ENCODE measurements at places on chromosomes 13 and 19.

GRCh38 chr19:21463449-21464105 is 41.8 kb upstream of the ZNF429 start:
- DNase-seq: no peak

DNA sequence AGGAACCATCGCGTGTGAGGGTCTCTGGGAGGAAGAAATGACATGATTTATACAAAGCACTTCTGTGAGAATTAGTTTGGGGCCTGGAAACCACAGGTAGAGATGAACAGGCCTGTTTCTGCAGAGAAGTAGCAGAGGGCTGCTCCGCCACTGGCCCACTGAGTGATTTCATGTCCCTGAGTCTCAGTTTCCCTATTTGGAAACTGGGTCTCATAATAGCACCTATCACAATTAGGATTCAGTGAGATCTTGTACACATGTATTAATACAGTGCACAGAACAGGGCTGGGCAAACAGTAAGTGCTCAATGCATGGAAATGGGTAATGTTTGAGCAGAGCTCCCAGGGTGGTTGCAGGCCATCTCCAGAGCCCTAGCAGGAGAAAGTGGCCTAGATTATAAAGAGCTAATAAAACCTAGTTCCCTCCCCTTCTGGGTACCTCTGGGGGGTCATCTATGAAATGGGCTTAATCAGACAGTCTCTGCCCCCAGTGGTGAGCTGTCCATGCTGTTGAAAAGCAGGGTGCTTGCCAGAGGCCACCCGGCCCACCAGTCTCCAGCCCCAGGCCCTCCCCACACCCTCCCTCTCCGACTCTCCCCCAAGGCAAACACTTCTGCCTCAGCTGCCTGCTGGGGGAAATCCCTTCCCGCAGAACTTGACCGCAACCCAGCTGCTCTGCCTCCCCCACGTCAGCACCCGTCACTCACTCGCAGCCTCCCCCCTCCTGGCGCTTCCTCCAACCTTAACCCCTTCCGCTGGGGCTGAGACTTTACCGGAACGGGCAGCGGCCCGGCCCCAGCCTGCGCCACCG is 4.5 kb downstream of the BCL3 start:
- DNase-seq: peak; percentile 94

DNA sequence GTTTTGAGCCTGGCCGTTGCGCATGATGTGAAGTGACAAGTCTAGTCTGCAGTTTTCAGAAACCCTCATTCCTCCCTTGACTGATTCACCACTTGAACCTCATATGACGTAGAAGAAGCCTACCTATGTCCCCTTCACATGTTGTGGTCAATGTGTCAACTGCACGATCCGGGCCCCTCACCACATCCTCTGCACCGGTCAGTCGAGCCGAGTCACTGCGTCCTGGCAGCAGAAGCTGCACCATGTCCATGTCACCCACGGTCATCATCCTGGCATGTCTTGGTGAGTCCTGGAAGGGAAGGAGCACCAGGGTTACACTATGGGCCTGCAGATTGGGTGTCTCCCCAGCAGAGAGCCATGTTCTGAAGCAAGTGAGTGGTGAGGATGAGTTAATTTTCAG is at the start of gene KIR2DL4:
Gene KIR2DL4, plus strand, starts transcription at position 201 of the 400 bp plus-strand sequence. Its CDS starts 42 bp downstream, at position 243.
- DNase-seq: no peak

GRCh38 chr13:101492251-101492910 is 39.9 kb downstream of the ITGBL1 start:
- DNase-seq: no peak

- DNase-seq: no peak
These were observed 1159.1 kb downstream of the PCDH9 start for GRCh38 chr13:66071029-66071428.

DNA sequence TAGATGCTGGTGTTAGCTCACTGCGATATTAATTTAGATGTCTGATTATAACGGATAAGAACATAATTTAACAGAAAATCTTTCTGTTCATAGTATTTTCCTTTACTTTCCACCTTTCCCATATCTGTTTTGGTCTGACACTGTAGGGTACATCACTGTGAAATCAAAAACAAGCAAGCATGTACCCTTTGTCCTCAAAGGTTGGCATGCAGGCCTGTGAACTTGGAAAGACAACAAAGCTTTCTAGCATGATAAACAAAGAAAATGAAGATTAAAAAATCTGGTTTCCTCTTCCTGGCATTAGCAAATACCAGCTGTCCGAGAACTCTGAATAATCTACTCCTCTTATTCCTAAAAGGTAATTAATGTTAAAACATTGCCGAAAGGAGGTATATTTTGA is 31.6 kb downstream of the THSD1 start:
- DNase-seq: peak; percentile 69

DNA sequence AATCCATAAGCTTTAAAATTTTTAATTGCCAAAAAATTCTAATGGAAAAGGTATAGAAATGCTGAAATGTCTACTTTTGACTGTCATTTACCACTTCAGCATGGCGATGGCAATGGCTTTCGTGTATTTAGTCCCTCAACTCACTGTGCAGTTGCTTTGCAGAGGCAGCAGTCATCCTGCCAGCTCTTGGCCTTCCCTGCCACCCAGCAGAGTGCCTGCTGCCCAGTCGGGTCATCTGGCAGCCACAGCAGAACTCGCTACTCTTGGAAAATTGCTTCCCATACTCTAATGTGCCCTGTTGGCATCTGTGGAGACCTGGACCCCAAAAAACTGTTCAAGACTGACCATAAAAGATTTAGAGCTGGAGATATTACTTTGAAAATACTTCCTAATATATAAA is 383.2 kb downstream of the UQCRFS1 start:
- DNase-seq: no peak

DNA sequence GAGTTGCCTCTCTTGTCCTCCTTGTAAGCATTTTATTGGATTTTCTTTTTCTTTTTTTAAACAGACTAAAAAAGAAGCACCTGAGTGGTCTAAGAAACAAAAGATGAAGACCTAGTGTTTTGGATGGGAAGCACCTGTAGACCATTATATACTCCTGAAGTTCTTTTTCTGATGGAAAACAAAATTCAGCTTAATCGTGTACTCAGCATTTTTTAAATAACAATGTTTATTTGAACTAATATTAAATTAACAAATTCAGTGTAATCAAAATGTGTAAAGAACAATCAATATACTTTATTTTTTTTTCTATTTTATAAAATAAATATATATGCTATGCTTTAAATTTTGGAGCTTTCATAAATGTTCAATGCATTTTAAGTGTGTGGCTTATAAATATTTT is 43.0 kb upstream of the KLF5 start:
- no peak for DNase-seq

GRCh38 chr13:48317511-48318376 is 14.2 kb downstream of the RB1 start:
- DNase-seq: no peak

DNA sequence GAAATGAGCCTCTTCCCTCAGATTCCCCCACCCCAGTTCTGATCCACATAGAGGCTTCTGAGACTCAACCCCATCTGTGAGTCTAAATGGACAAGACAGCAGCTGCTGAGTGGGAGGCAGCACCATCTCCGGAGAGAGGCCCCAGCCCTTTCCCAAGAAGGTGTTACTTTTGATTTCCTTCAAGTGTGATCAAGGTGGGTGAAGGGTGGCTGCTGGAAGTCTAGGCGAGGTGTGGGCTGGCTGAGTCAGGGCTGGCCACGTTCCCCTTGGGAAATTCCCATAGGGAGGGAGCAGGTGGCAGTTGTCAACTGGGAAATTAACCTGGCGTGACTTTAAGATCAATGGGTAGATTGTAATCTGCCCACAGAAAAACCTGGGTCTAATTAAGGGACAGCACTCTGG is 148.0 kb downstream of the FOXO1 start:
- DNase-seq: no peak

DNA sequence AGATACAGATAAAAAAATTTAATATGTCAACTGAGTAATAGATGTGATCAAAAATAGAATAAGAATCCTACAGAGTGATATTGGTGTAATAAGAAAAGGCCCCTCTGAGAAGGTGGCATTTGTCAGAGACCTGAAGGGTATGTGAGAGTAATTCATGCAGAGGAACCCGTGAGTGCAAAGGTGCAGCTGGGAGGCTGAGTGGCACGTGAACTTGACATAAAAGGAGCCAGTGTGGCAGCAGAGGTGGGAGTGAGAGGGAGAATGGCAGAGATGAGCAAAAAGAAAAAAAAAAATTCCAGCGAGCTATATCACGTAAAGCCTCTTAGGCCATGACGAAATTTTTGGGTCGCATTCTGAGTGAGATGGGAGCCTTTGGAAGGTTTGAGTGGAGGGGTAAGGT is 588.9 kb downstream of the KCTD12 start:
- DNase-seq: no peak

- no peak for DNase-seq
These were observed 133.4 kb upstream of the FNDC3A start for GRCh38 chr13:48842316-48842715.

DNA sequence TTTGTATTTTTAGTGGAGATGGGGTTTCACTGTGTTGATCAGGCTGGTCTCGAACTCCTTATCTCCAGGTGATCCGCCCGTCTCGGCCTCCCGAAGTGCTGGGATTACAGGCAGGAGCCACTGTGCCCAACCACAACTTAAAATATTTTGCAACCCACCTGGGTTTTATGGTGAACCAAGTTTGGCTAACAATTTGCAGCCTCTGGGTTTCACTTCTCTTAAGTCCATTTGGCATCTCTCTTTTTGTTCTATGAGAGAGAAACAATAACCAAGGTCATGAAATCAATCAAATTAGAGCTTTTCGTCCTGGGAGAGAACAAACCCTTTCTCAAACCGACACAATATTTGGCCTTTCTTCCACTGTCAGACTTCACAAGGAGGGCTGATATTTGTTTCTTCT is 5.6 kb upstream of the SMAD9 start:
- no peak for DNase-seq

DNA sequence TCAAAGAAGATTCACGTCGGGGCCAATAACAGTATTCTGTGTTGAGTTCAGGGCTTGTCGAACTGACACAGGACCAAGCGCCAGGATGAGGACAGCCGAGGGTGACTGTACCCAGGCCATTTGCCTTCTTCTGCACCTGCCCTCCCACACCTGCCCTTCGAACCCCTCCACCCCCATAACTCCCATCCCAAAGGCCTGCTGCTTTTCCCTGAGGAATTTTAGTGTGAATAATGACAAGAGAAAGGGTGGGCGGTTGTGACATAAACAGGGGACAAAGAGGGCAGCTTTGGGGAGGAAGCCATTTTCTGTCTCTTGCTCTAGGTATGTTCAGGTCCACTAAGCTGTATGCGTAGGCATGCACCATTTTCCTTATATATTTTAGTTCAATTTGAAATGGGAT is 26.1 kb downstream of the GJA3 start:
- peak; percentile 28 for DNase-seq

DNA sequence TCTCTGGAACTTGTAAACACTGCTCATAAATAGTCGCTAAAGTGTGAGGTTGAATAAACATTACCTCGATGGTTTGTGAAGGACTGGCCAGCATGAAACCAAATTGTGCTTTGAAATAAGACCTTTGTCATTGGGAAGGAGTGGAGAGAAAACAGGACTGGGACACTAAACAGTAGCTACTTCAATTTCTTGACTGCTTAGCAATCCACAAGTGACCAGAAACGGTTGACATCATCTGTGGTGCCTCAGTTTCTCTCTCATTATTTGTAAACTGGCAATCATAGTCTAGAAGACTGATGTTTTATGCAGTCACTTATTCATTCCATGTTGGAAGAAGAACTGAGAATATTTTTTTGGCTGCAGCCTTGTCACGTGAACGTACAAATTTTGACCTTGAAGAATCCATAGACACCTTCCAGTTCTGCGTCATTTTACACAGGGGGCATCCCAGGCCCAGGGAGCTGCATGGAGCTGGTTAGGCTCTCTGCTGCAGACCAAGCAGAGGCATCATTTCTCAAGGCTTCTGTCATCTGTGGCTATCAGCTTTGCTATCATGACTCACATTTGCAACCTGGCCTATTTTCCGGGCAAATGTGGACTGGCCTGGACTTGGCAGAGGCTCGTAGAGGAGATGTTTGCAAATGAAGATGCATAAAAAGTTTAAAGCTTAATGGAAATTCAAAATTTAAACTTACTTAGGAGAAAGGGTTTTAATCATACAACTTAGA is 391.8 kb downstream of the FGF9 start:
- DNase-seq: no peak

DNA sequence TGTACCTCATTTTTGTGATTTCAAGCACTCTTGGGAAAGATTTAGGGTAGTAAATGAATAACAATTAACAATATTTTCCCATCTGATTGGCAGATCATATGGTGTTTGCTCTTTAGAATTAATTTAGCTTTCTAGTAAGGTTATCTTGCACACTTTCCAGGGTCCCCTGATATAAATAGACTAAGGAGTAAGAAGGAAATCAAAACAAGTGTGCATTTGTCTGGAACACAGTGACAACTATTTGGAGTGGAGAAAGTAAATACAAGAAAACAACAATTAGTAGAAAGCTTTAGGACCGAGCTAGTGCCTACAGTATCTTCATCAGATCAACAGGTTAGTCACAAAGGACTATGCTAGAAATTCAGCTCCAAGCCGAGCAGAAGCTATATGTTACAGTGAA is 429.5 kb downstream of the COG6 start:
- no peak for DNase-seq

- DNase-seq: no peak
These were observed 506.7 kb upstream of the NBEA start for GRCh38 chr13:34435338-34435737.

GRCh38 chr13:77298426-77298825 is 28.5 kb downstream of the MYCBP2 start:
- DNase-seq: no peak

DNA sequence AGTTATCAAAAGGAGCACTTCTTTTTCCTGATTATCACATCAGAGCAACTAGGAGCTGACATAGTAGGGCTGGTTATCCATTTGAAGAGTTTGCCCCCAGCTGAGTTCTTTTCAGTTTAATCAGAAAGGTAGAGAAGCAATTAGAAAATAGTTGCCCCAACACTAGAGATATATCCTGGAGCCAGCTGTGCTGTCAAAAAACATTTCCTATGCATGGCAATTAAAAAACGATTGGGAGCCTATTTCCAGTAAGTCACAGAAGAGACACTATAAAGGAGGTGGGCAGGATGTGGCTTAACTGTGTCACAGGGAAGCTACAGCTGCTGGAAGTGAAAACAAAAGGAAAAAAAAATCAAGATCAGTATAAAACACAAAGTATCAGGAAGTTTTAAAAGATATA is 155.7 kb upstream of the SLITRK1 start:
- no peak for DNase-seq

- no peak for DNase-seq
These were observed 1358.5 kb upstream of the PCDH9 start for GRCh38 chr13:68588623-68589022.

DNA sequence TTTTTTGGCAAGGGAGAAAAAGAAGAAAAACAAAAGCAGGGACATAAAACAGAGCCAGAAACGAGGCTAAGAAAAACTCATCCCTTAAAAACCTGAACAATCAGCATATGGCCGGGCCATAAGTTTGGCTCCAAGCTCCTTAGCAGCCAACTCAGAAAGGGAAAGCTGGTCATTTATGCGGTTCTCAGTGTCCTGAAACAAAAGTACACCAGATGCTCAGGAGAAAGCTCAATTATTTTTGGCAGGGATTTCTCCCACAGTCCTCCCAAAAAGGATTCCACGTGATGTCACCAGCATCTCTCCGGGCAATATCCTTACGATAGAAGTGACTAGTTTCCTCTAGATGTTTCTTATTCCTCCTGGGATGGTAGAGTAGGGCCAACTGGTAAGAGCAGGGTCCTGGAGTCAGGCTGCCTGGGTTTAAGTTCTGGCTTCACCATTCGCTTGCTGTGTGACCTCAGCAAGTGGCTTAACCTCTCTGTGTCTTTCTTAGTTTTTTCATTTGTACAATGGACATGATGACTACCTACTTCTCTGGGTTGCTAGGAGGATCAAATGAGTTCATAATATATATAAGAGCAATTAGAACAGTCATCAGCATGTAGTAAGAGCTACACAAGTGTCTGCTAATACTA is 34.0 kb downstream of the PIN1 start:
- DNase-seq: no peak
